Stimulated activated CD4-positive, alpha-beta T cell treated with anti-CD3 and anti-CD28 coated beads, Interleukin-4, amount 100 ng/mL, for 4 hours (primary cell): ENCODE measurements at places on chromosomes 7 and 10.

DNA sequence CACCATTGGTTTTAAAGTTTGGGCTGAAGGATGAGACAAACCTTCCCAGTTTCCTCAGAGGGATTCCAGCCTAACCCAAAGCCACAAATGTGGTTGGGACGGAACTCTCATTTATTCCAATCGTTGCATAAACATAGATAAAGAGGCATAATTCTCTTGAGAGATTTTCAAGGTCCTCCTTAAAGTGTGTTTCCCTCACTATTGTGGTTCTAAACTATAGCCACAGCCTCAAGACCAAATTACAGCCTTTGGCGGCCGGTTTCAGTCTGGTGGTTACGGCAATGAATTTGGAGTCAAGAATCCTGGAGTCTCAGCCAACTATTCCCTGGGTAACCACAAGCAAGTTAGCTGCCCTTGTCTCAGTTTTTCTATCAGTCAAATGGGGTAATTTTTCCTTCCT lies 42.6 kb downstream of the SEM1 start:
- DNase-seq = no peak

GRCh38 chr7:158054611-158055010 lies 533.0 kb downstream of the PTPRN2 start:
- DNase-seq = no peak

DNA sequence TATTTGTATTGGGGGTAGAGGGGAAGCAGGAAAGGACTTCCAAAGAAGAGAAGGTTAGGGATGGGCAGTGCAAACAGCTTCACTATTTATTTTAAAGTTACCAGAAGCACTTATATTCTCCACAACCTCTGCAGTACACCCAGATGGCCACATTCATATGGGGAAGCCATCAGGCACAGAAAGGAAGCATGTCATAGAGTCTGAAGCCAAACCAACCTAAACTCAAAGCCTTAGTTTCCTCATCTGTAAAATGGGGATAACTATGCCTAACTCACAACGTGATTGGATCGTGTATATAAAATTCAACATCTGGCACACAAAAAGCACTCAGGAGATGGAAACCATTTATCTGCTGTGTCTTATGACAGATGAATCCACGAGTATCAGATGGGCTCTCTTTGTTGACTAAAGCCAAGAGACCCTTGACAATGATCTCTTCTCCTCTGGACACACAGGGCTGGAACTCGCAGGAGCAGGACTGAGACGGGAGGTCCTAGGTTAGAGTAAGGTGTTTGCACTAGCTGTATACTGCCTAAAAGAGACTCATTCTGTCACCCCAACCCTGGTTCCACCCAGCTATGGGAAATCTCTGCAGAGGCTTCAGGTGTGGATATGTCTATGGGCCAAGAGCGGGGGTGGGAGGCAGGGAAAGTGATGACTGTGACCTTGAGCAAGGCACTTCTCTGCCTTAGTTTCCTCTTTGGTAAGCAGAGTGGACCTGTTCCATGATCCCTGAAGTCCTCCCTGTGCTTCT lies 1.8 kb downstream of the KIAA1549 start:
- no peak for DNase-seq

DNA sequence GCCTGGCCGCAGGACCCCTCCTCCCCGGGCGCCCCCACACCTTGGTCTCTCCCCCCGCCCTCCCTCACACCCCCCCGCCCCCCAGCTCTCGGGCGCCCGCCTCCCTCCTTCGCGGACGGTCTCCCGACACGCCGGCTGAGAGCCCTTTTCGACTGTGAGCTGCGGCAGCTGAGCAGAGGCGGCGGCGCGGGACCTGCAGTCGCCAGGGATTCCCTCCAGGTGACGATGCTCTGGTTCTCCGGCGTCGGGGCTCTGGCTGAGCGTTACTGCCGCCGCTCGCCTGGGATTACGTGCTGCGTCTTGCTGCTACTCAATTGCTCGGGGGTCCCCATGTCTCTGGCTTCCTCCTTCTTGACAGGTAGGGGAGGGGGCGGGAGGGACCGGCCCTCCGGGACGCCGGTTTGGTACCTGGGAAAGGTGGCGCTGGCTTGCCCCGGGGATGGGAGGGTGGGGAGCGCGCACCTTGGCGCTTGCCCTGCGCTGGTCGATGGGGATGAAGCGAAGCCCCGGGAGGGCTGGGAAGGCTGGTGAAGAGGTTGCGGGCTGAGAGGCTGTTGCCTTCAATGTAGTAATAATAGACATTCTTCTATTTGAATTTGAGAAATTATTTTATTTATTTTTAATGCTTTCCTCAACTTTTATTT lies at the start of gene BMPER:
Gene BMPER, plus strand, starts transcription at position 151 of the 644 bp plus-strand sequence. Its CDS starts 75 bp downstream, at position 226.
- DNase-seq = peak; percentile 5

DNA sequence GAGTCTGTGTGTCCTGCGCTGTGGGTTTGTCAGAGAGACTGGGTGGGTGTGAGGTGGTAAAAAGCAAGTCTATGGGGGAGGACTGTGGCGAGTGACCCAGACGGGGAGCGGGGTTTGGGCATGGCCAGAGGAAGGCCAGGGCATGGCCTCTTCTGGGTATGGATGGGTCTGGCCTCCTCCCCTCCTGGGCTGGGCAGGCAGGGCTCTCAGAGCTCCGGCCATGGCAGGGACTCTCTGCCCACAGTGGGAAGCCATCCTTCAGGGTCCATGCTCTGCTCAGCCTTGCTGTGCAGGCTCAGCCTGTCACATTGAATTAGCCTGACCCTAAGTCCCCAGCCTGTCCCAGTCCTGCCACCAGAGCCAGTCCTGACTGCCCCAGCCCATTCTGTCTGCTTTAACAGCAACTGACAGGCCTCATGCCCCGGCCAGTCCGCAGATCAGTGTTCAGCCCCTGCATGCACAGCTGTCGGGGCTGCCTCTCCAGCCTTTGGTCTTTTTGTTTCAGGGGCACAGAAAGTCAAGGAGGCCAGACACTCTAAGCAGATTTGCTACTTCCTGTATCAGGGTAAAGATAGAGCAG lies 7.9 kb downstream of the ANTXRL start:
- DNase-seq = no peak

DNA sequence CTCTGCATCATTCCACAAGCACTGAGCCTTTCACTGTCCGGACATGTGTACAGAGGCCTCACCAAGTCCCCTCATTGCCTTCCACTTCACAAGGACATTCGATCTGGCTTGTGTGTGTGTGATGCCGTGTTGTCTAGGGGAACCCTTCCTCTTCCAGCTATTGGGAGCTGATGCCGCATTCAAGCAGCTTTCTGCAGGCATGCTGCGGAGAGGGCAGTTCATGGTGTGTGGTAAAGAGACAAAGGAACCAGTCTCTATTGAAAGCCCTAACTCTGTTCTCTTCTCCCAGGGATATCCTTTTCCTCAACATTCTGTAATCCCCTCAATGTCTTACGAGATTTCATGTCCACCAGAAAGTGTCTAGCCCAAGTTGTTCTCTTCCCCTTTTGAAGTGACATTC lies 141.6 kb downstream of the ALOX5 start:
- no peak for DNase-seq

DNA sequence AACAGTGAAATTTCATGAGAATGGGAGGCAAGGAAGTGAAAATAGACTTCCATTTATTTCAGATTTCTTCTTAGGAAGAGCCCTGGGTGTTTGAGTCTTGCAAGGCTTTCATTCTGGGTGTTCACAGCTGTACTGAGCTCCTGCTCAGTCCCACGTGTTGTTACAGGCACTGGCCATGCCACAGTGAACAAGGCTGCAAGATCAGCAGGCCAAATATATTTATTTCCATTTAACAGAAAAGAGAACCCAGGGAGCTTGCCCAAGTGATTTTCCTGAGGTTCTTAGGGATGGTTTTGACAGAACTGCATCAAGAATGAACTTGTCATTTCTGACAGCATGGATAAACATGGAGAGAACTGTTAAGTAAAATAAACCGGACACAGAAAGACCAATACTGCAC lies 54.5 kb upstream of the CD36 start:
- no peak for DNase-seq

DNA sequence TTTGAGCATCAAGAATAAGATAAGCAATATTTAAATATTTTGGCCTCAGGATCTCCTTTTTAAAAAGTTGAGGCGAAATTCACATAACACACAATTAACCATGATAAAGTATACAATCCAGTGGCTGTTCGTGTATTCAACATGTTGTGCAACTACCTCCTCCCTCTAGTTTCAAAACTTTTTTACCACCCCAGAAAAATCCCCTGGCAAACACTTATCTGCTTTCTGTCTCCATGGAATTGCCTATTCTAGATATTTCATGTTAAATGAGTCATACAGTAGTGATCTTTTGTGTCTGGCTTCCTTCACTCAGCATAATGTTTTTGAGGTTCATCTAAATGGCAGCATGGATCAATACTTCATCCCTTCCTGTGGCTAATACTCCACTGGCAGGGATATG lies 31.8 kb upstream of the IL15RA start:
- DNase-seq = no peak

DNA sequence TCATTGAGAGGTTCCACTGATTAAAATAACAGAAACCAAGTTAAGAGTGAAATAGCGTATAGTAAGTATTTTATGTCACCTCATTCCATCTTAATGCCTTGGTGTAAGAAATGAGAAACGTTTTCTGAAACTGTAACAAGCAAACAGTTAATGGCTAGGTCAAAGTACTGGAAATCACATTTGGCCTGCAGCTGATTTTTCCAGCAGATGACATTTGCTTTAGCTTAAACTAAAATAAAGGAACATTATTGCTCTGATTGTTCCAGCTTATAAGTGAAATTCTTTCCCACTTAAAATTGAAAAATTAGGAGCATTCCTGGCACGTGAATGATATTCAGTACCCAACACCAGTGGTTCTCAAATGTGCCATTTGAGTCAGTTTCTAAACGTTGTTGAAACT lies 213.6 kb upstream of the DPP6 start:
- no peak for DNase-seq
